NCI-H446 (cell line): ENCODE measurements at places on chromosomes 16 and 17.

DNA sequence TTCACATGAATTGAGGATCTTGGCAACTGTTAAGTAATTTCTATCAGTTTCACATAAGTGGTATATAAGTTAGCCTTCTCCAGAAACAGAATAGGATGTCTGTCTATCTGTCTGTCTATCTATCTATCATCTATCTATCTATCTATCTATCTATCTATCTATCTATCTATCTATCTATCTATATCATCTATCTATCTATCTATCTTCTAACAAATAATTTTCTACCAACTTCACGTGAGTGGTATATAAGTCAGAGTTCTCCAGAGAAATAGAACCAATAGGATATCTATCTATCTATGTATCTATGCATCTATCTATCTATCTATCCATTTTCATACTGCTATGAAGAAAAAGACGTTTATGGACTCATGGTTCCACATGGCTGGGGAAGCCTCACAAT lies 11.4 kb upstream of the SPACA3 start:
- no peak for DNase-seq

DNA sequence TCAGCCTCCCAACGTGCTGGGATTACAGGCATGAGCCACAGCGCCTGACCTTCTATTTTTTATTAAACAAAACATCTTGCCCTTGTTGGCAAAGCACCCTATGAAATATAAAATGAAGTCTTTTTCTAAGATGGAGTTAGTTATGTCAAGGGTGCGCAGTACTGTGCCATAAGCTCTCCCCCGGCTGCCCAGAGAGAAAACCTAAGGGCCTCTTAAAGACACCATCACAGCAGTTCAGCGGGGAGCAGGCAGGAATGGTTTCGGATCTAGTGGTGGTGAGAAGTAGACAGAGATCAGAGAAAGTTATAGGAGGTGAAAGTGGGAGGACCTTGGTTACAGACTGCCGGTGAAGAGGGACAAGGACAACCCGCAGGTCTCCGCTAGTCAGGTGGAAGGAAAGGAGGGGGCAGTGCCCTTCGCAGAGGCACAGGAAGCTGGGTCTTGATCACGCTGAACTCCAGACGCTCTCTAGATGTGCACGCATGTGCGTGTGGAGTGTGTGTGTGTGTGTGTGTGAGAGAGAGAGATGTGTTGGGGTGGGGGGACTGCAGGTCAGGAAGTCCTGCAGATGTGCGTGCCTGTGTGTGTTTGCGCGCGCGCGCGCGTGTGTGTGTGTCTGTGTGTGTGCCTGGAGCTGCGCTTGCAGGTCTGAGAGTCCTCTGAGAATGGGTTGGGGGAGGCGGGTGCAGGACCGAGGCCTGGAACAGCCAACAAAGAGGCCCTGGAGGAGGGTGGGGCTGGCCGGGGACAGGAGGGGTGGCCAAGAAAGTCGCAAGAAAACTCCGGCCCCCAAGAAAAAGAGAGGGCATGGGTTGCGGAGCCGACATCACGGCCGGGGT lies 748 bp upstream of the CMTM3 start:
- peak; percentile 36 for DNase-seq

- DNase-seq: peak; percentile 25
These were observed 108.9 kb downstream of the MAP2K6 start for GRCh38 chr17:69523244-69523861.

- DNase-seq: no peak
These were observed 14.8 kb upstream of the C17orf107 start for GRCh38 chr17:4884489-4884888.

GRCh38 chr16:51150888-51151320 lies at the start of gene SALL1:
TSS of gene SALL1 (minus strand) at chr16:51151270. CDS start at chr16:51151241, 29 bp downstream.
- no peak for DNase-seq

DNA sequence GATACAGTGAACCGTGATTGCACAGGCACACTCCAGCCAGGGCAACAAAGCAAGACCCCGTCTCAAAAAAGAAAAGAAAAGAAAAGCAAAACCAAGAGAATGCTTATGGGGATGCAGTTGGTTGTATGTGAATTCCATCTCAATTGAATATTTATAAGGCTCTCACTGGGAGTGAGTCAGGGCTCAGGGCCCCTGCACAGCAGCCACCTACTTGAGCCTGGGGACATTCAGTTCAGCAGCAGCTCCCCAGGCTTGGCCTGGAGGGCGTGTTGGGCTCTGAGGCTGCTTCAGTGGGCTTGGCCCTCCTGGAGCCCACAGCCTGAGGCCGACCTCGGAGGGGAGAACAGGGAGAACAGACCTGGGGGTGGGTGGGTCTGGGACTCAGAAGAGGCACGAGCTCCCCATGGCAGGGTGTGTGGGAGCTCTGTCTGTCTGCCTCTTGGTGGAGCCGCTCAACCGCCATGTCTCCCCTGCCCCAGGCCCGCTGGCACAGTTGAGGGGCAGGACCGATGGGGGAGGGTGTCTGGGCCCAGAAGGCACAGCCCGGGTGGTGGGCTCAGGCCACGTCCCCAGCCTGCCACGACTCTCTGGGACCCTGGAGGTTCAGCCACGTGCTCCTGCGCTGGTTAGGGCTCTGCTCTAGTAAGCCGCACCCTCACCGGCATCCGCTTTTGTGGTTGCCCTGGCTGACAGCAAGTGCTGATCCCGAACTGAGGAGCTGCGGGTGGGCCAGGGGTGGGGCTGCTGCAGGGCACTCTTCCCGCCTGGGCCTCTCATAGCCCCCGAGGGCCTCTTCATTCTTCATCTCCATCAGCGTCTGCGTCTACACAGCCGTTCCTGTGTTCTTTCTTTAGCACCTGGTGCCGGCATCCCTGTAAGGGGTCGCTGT lies 24.8 kb downstream of the ZFPM1 start:
- no peak for DNase-seq

- no peak for DNase-seq
These were observed 54.3 kb downstream of the MYOCD start for GRCh38 chr17:12719948-12720347.

DNA sequence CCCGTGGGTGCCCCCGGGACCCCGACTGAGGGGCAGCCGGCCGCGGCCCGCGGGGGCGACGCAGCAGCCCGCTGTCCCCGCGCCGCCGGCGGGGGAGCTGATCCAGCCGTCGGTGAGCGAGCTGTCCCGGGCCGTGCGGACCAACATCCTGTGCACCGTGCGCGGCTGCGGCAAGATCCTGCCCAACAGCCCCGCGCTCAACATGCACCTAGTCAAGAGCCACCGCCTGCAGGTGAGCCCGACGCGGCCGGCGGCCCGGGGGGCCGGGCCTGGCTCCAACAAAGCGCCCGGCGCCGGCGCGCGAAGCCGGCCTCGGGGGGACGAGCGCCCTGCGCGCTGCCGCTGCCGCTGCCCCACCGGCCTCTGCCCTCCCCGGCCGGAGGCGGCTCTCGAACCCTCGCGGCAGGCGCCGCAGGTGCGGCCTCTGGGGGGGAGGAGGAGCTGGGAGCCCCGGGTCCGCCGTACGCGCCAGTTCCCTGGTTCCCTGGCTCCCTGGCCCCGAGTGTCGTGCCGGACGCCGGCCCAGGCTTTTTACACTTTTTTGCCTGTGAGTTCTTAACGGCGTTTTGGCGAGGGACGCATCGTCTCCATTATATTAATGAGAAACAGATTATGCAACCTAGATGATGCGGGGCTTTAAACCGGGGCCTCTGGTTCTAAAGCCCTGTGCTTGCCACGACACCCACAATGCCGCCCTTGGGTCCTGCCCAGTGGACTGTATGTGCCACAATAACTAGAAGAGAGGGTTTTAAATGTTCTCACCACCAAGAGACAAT lies 521 bp downstream of the ATMIN start:
- no peak for DNase-seq

GRCh38 chr17:27808628-27809027 lies 8.3 kb upstream of the NOS2 start:
- no peak for DNase-seq

DNA sequence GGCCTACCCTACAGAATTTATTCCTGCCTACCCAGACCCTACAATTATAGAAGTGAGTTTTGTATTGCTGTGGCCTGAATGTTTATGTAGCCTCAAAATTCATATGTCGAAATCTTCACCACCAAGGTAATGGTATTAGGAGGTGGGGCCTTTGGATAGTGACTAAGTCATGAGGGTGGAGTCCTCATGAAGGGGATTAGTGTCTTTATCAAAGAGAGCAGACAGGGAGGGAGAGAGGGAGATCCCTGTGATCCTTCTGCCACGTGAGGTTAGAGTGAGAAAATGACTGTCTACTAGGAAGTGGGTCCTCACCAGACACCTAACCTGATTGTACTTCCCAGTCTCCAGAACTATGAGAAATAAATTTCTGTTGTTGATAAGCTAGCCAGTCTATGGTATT lies 981 bp upstream of the DUXB start:
- no peak for DNase-seq

DNA sequence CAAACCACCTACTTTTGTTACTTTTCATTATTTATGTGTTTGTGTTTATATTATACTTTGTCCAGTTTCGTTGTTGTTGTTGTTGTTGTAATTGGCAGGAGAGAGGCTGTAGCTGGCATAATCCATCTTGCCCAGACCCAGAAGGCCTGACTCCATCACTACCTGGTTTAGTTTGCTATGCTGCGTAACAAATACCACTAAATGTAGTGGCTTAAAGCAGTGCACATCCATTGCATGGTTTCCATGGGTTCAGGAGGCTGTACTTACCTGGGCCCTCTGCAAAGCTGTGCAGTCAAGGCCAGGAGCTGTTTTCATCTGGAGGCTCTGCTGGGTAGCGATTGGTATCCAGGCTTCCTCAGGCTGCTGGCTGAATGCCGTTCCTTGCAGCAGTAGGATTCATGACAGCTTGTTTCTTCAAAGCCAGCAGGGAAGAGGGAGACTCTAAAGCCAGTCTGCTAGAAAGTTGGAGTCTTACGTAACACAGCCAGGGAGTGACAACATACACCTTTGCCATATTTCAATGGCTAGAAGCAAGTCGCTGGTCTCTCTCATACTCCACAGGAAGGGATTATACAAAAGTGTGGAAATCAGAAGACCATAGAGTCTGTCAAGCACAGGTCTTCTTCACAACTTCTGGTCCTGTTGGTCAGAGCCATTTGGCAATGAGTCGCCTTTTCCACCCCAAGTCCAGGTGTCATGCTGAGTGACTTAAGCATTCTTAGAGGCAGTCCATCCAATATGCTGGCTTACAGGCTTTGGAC lies 41.1 kb downstream of the TNRC6C start:
- DNase-seq: no peak

GRCh38 chr17:27481327-27481726 lies 25.1 kb downstream of the KSR1 start:
- DNase-seq: no peak

GRCh38 chr17:4006745-4007211 lies 42.5 kb upstream of the ATP2A3 start:
- DNase-seq: no peak

GRCh38 chr16:921321-921905 lies 49.4 kb downstream of the LMF1 start:
- no peak for DNase-seq

- no peak for DNase-seq
These were observed 4.7 kb upstream of the CUEDC1 start for GRCh38 chr17:57959929-57960328.
